ENCODE measurements at places on chromosomes 4 and X.

DNA sequence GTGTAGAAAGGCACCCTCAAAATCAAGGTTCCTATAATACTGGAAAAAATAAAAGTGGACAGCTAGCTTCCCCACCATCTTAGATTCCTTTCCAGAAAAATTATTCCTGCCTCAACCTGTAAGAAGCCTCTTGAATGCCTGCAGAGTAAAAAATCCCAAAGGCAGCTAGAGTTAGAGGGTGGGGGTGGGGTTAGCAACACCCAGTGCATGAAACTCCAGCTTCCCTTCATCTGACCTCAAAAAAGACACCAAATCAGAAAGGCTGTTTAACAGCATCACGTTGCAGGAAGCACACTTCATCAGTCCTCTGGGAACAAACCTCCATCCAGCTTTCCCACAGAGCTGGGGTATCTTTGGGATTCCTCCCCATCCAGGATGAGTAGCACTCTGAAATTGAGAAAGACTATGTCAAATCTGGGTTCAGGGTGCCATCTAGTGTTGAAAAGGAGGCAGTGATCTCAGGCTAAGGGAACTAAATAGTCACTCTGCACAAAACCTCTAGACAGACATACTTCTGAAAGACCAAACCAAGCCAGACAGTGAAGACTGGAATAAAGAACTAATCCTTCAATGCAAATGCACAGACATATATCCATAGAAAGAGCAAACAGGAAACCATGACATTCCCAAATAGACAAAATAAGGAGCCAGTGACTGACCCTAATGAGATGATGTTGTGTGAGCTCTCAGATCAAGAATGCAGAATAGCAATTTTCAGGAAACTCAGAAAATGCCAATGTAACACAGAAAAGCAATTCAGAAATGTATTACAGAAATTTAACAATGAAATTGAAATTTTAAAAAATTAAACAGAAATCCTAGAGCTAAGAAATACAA lies 97.9 kb downstream of the ARHGEF9 start:
- DNase-seq: peak; percentile 76

DNA sequence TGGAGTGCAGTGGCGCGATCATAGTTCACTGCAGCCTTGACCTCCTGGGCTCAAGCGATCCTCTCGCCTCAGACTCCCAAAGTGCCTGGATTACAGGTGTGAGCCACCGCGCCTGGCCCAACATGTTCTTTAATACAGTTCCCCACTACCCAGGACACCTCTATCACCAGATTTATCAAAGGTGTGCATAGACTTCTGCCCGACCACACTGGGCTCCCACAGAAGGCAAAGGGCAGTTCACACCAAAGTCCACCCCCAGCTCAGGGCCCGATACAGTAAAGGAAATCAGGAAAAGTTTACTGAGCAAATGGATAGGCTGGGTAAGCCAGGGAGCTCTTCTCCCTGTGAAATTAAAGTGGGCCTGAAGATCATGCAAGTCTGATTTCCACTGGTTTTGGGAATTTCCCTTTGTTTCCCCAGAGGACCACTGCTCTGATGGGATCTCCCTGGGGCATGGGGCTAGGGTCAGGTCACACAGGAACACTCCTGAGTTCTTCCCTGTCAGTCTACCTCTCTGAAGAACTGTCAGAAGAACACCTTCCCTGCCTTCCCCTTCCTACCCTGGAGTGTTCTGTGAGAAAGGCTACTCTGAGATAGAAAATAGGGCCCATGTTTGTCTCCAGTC lies 17.7 kb upstream of the PIM2 start:
- DNase-seq: no peak

DNA sequence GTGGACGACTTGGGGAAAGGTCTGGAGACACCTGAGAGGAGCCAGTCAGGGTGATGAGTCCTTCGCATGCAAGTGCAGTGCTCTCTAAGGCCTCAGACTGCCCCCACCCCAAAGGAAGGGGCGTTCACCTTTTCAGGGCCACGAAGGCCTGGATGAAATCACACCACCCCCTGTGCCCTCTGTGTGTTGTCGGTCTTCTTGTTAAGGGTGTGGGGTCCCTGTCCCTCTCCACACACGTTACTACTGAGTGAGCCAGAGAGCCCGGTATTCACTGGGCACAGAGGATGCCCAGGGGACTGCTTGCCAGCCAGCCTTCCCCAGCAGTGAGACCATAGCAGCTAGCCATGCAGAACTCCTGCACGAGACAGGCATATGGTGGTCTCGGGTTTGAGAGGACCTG lies 72.0 kb downstream of the MTMR1 start:
- no peak for DNase-seq

DNA sequence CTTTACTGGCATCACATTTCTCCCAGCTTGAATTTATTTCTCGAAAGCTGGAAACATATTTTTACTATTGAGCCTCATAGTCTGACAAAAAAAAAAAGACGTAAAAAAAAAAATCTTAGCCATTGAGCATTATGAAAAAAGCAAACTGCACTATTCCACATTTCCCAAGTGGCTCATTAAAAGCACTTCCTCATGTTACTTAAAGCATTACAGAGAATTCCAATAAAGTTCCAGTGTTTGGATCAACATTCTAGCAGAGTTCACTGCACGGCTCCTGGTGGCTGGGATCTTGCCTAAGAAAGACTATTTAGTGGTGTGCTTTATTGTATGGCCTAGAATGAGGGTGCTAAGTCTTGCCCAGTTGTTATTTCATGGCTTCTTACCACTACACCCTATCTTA lies 476.2 kb downstream of the PPARGC1A start:
- peak; percentile 37 for DNase-seq

DNA sequence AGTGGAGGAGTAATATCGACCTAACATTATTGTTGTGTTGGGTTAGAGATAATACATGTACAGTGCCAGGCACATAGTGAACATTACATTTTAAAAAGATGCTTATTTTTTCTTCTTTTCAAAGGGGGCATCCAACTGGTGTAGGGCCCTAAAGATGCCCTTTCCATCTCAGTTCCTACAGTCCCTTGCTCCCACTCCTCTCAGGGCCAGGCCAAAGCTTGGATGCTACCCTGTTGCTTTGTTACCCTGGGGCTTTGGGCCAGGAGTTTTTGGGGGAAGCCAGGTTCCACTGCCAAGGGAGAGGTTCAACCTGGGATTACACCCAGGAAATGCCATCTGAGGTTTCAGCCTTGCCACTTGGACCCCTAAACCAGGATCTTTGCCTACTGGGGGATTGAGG lies 918 bp downstream of the IGSF1 start:
- DNase-seq: no peak

- DNase-seq: no peak
Measured at GRCh38 chrX:78075787-78076389, 28.2 kb upstream of the PGK1 start.

GRCh38 chr4:32607978-32608377 lies 1887.8 kb downstream of the PCDH7 start:
- no peak for DNase-seq

GRCh38 chrX:80306007-80306406 lies 114.2 kb upstream of the TENT5D start:
- no peak for DNase-seq

GRCh38 chr4:127425851-127426250 lies 206.9 kb upstream of the INTU start:
- DNase-seq: no peak

DNA sequence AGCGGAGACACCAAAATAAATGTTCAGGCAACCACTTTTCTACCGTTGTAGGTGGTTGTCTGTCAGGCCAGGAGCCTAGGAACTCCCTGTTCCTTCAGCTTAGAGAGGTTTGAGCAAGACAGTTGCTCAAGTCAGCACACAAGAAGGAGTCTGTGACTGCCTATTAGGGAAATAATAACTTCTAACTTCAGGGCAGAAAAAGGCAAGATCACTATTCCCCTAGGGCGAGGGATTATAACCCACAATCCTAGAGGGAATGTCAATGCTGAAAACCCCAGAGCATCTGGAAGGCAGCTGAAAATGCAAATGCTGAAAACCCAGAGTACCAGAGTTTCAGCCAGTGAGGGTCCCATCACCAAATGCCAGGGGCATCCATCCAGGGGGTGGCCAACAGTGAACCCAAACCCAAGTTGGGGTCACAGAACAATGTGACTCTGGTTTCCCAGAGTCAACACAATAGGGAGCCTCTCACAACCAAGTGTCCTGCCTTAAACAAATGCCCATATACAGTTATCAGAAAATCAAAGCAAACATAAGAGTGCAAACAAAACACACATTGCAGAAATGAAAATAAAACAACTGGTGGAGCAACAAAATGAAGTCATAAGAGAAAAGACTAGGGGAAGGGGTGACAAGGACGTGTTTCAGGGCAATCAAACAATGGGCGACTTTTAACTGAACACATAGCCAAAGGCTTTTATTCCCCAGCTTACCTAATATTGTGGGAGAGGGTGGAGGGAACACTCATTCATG lies 27.6 kb downstream of the MORF4L2 start:
- DNase-seq: no peak

- no peak for DNase-seq
Measured at GRCh38 chr4:100843910-100844309, 326.1 kb upstream of the EMCN start.

DNA sequence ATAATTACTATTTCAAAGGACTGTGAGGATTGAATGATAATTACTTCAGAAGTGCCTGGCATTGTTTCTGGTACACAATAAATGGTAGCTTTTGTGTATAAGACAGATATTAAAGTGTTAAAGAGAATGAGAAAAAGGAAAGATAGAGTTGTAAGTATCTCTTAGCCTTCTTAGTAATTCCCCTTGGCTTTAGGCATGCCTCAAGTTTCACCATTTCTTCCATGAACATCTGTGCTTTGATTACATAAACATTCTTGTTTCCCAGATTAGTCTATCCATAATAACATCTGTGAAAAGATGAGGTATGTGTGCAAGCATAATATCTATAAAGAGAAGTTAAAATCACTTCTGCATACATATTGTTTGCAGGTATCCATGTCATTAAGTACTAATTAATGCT lies 230.9 kb upstream of the TEX13A start:
- DNase-seq: no peak

- peak; percentile 9 for DNase-seq
Measured at GRCh38 chr4:164613792-164614191, 140.1 kb upstream of the SMIM31 start.
